ENCODE measurements at places on chromosomes 3 and 15. TPM values are rescaled to one million over a fixed set of nuclear protein-coding genes. Genes with fewer than 3 reads are reported as not detected.

GP5 gene
- total RNA-seq, result not detected

SMAD6 gene
- total RNA-seq, result 34.9 TPM

HCN4 gene
- total RNA-seq, result 0.18 TPM

DNA sequence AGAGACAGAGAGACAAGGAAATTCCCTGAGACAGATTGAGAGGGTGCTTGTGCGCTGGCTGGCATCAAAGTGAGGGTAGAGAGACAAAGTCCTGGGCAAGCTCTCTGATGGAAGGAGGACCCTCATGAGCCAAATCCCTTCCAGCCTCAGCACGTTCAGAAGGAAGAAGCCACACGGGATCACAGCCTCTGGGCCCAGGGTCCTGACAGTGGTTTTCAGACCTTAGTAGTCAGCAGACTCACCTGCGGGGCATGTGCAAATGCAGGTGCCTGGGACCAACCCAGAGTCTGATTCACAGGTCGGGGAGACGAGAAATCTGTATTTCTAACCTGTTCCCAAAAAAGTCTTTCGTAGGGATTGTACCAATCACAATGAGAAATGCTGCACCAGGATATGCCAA, 15.2 kb upstream of the KY start:
- H3K27ac ChIP-seq, result no peak overlapping the region
- no peak for DNase-seq
- no peaks in the 10 kb centered on the region for H3K27me3 ChIP-seq
- no peak overlapping the region for H3K4me3 ChIP-seq

DNA sequence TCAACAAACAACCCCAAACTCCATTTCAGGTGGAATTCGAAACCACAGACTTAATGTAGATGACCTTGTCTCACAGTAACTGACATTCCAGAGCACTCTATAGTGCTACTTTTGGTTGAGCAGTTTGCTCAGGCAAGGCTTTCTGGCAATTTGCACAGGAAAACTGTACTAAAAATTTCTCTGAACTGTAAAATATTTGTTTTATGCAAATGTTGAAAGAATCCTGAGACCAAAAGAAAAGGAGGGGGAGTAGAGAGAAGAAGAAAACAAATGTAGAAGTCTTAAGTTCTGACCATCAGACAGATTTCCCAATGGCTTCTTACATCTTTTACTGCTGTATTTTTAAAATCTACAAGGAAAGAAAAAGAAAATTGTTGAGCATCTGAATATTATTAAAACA, 53.5 kb downstream of the DTWD1 start:
- no peaks in the 10 kb centered on the region for H3K27me3 ChIP-seq
- DNase-seq, result no peak
- no peaks in the 10 kb centered on the region for H3K4me1 ChIP-seq

DNA sequence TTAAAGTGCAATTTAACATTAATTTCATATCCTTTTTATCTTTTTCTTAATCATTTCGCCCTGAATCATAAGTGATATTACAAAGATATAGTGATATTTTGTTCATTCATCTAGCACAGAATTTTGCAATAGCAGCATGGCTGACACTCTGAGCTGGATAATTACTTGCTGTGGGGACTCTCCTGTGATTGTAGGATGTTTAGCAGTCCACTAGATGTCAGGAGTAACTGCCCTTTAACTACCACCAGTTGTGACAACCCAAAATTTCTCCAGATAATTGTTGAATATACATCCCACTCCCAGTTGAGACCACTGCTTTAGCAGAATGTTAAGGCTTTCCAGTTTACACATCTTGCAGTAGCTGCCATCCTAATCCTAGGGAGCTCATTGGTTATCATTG, 196.8 kb upstream of the MBNL1 start:
- no peaks in the 10 kb centered on the region for H3K36me3 ChIP-seq
- no peak overlapping the region for H3K27ac ChIP-seq
- no peak for DNase-seq
- no peaks in the 10 kb centered on the region for H3K27me3 ChIP-seq
- H3K4me3 ChIP-seq, result no peak overlapping the region

DNA sequence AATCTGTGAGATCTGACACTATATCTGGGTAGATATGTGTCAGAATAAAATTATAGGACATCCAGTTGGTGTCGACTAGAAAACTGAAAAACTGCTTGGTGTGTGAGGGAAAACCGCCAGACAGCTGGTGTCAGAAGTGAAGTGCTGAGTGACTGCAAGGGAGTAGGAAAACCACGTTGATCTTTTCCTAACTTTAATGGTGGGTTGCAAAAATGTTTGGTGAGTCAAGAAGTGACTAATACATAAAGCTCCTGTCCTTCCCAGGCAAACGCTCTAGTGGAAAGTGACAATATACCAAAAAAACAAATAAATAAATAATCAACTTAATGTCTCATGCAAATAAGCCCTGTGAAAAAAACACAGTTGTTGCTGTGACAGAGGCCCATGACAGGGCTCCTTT, 7.3 kb upstream of the CD96 start:
- no peak overlapping the region for H3K27ac ChIP-seq
- DNase-seq, result no peak
- no peaks in the 10 kb centered on the region for H3K36me3 ChIP-seq
- H3K27me3 ChIP-seq, result no peaks in the 10 kb centered on the region
- H3K4me3 ChIP-seq, result no peak overlapping the region

DNA sequence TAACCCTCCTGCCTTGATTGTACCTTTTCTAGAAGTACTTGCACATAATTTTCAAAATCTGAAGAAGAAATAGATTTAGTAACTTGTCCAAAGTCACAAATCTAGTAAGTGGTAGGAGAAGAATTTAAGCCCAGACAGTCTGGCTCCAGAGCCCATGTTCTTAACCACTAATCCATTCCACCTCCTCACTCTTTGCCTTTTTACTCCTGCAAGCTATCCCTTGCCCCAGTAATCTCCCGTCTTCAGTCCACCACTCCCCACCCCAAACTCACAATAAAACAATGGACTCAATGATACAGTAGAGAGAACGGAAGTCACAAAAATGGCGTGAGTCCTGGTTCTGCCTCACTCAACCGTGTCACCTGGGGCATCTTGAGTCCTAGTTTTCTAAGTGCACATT, 48.7 kb downstream of the SETMAR start:
- no peak overlapping the region for H3K27ac ChIP-seq
- H3K27me3 ChIP-seq, result no peaks in the 10 kb centered on the region
- no peaks in the 10 kb centered on the region for H3K4me1 ChIP-seq
- no peak for DNase-seq

RFT1 gene
- total RNA-seq, result 10.5 TPM

CHRNA7 gene
- total RNA-seq, result 55.9 TPM

AQP9 gene
- not detected for total RNA-seq

- DNase-seq, result peak; percentile 34
- no peaks in the 10 kb centered on the region for H3K27me3 ChIP-seq
- no peak overlapping the region for H3K27ac ChIP-seq
- H3K4me1 ChIP-seq, result no peaks in the 10 kb centered on the region
- H3K36me3 ChIP-seq, result no peaks in the 10 kb centered on the region
Measured at GRCh38 chr3:10377148-10377725, 56.3 kb upstream of the SEC13 start.

TM2D3 gene
- total RNA-seq, result 99.9 TPM

DNA sequence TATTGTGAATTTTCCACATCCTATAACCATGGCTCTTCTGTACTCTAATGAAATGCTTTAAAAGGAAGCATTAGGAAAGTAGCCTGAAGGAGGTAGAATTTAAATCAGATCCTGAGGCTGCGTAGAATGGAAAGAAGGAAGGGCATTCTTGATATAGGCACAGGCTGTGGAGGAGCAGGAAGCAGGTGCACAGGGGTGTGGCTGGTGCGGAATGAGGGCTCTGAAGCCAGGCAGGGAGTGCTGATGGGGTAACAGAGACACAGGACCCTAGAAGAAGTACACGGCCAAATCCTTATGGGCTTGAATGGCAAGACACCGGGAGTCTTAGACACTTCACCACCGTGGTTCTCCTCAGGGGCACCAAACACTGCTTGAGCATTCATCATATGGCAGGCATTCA, 97.0 kb downstream of the MYLK start:
- DNase-seq, result no peak
- H3K36me3 ChIP-seq, result no peaks in the 10 kb centered on the region
- no peak overlapping the region for H3K27ac ChIP-seq
- H3K4me3 ChIP-seq, result no peak overlapping the region
- no peaks in the 10 kb centered on the region for H3K27me3 ChIP-seq

- no peak overlapping the region for H3K4me3 ChIP-seq
- no peaks in the 10 kb centered on the region for H3K36me3 ChIP-seq
- no peak overlapping the region for H3K27ac ChIP-seq
- no peaks in the 10 kb centered on the region for H3K27me3 ChIP-seq
- H3K4me1 ChIP-seq, result no peaks in the 10 kb centered on the region
Measured at GRCh38 chr3:99579965-99580364, 58.4 kb upstream of the COL8A1 start.

BMF gene
- 13.5 TPM for total RNA-seq

GCSAM gene
- total RNA-seq, result not detected

DNA sequence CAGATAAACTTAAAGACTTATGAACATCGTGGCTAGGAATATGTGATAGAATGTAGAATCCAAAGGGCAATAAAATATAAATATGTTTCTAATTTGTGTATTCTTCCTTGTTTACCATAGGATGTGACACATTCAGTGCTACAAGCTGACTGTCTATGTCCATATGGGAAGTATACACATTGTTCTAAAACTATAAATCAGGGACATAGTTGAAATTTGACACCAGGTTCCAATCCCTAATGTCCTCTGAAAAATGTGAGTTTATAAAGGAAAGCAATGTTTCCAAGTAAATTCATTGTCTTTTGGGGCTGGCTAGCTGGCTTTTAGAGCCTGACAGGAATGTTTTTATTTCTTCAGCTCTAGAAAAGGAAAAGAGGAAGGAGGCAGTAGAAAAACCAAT, 273.6 kb downstream of the CNTN4 start:
- H3K27ac ChIP-seq, result no peak overlapping the region
- no peaks in the 10 kb centered on the region for H3K36me3 ChIP-seq
- H3K27me3 ChIP-seq, result no peaks in the 10 kb centered on the region
- H3K4me1 ChIP-seq, result no peaks in the 10 kb centered on the region

DNA sequence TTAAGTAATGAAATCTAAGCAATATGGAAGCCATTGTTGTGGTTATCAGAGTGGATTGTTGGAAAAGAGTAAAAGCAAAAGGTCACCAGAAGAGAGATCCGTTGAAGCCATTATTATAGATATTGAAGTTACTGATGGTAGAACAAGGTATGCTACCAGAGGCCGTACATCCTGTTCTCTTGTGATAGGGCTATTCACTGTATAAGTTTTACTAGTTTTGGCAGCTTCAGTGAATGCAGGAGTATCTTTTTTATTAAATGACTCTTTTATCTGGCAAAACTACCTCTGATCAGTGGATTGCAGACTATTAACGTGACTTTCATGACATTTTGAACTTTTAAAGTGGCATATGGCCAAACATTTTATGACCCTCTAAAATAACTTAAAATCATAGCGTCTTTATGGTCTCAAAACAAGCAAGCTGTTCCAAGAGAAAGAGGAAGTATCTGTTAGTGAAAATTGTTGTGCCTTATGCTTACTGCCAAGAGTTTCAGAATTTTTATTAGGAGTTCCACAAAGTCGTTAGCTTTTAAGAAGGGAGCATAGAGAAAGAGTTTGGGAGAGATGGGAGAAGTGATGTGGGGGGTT, 102.9 kb downstream of the LRRC49 start:
- H3K27me3 ChIP-seq, result no peaks in the 10 kb centered on the region
- no peak overlapping the region for H3K4me3 ChIP-seq
- H3K4me1 ChIP-seq, result no peaks in the 10 kb centered on the region
- H3K36me3 ChIP-seq, result no peaks in the 10 kb centered on the region
- no peak for DNase-seq

GRCh38 chr3:193897288-193897687, 238.7 kb upstream of the HES1 start:
- DNase-seq, result no peak
- no peaks in the 10 kb centered on the region for H3K4me1 ChIP-seq
- H3K4me3 ChIP-seq, result no peak overlapping the region
- no peak overlapping the region for H3K27ac ChIP-seq

DNA sequence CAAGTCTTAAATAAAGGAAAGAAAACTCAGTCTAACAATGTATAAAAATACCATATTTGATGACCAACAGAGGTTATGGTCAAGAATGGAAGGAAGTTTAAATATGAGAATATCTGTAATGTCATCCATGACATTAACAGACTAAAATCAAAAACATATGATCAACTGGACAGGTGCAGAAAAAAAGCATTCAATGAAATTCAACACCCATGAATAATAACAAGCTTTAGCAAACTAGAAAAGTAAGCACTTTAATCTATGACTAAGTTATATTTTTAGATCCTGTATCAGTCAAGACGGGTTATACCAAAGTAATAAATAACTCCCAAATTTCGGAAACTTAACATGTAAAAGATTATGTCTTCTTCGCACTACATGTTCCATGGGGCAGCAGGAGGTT, 61.8 kb downstream of the CFAP20DC start:
- H3K4me3 ChIP-seq, result no peak overlapping the region
- H3K27me3 ChIP-seq, result no peaks in the 10 kb centered on the region
- no peaks in the 10 kb centered on the region for H3K36me3 ChIP-seq
- H3K4me1 ChIP-seq, result no peaks in the 10 kb centered on the region

- H3K27ac ChIP-seq, result no peak overlapping the region
- no peak overlapping the region for H3K4me3 ChIP-seq
- H3K4me1 ChIP-seq, result no peaks in the 10 kb centered on the region
- no peaks in the 10 kb centered on the region for H3K36me3 ChIP-seq
- H3K27me3 ChIP-seq, result no peaks in the 10 kb centered on the region
- no peak for DNase-seq
Measured at GRCh38 chr15:69069996-69070395, 55.5 kb downstream of the NOX5 start.

All from Peyer's patch (tissue), 4 donors.